ENCODE measurements at places on chromosomes 7 and 10. TPM values are rescaled to one million over a fixed set of nuclear protein-coding genes. Genes with fewer than 3 reads are reported as not detected.

The NPC1L1 gene
- total RNA-seq, result 0.09 TPM

The WASL gene
- total RNA-seq, result 24.2 TPM

The MICU1 gene
- total RNA-seq, result 59.8 TPM

The FFAR4 gene
- total RNA-seq, result 0.13 TPM

The TMEM273 gene
- total RNA-seq, result not detected

The KCNIP2 gene
- total RNA-seq, result 0.54 TPM

The PRF1 gene
- 0.05 TPM for total RNA-seq

The OR2A7 gene
- not detected for total RNA-seq

The ZNF365 gene
- total RNA-seq, result 0.86 TPM

The SMKR1 gene
- 7.8 TPM for total RNA-seq

The IQUB gene
- 0.05 TPM for total RNA-seq

The TACC2 gene
- 92.6 TPM for total RNA-seq

The NMT2 gene
- total RNA-seq, result 23.5 TPM

The ADAMTS14 gene
- total RNA-seq, result 0.11 TPM

The LRRD1 gene
- not detected for total RNA-seq

The UCN3 gene
- not detected for total RNA-seq

The TRIM50 gene
- total RNA-seq, result not detected

Data from A549 treated with dexamethasone at 1 μM for 4 hours (cell line).